Gastroesophageal sphincter (tissue), 4 donors: ENCODE measurements at places on chromosomes 11 and 22. TPM values are rescaled to one million over a fixed set of nuclear protein-coding genes. Genes with fewer than 3 reads are reported as not detected.

LRFN4 gene
- total RNA-seq: 17.5 TPM

DDTL gene
- 2.2 TPM for total RNA-seq

OR52H1 gene
- total RNA-seq: not detected

FXYD6 gene
- 73.5 TPM for total RNA-seq

HEPHL1 gene
- not detected for total RNA-seq

GRAP2 gene
- 0.67 TPM for total RNA-seq

CALCB gene
- total RNA-seq: not detected

MYOD1 gene
- not detected for total RNA-seq

HOATZ gene
- not detected for total RNA-seq

OTOG gene
- total RNA-seq: not detected

PTPRCAP gene
- total RNA-seq: 4.6 TPM

GATD1 gene
- 29.6 TPM for total RNA-seq

SCUBE1 gene
- total RNA-seq: 107 TPM

EI24 gene
- total RNA-seq: 62.2 TPM

RASL10A gene
- total RNA-seq: 0.72 TPM

PLXNB2 gene
- 93.2 TPM for total RNA-seq

GRCh38 chr11:86314636-86315035, 12.6 kb downstream of the HIKESHI start:
- ATAC-seq: no peak

- peak; percentile 1 for ATAC-seq
These were observed 3.4 kb upstream of the MCAM start for GRCh38 chr11:119320240-119320775.

GRCh38 chr11:116472651-116473050, 300.1 kb downstream of the BUD13 start:
- no peak for ATAC-seq

- no peak for ATAC-seq
These were observed 25.6 kb downstream of the RPL3 start for GRCh38 chr22:39293766-39294368.

GRCh38 chr11:109426442-109427240, 4.7 kb downstream of the C11orf87 start:
- no peak for ATAC-seq

DNA sequence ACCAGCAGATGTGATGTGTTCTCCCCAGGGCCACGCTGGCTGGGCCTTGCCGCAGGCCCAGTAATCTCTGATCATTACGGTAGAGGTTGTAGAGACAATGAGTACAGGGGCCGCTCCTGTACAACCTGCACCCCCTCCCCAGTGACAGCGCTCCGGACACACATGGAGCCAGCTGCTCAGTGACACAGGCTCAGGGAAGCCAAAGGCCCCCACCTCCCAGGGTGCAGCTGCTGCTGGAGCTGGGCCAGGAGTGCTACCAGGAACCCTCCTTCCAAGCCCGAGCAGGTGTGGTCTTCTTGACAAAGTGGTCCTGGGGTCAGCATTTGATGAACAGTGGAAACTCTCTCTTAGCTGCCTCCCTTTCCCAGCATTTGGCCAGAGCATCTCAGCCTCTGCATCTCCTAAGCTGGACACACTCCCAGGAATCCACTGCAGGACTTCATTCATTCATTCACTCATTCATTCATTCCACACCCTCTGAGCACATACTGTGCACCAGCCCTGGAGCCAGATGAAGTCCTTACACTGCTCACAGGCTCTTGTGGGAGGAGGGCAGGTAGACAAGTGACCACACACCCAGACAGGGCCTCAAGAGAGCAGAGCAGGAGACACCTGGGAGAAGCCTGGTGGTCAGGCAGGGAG, 49.6 kb upstream of the MPEG1 start:
- ATAC-seq: no peak

- no peak for ATAC-seq
These were observed 9.6 kb upstream of the CBLIF start for GRCh38 chr11:59854871-59855270.

- ATAC-seq: no peak
These were observed 3.4 kb downstream of the HRAS start for GRCh38 chr11:531919-532526.

GRCh38 chr22:46087816-46088277, 62.5 kb upstream of the PPARA start:
- ATAC-seq: peak; percentile 77

DNA sequence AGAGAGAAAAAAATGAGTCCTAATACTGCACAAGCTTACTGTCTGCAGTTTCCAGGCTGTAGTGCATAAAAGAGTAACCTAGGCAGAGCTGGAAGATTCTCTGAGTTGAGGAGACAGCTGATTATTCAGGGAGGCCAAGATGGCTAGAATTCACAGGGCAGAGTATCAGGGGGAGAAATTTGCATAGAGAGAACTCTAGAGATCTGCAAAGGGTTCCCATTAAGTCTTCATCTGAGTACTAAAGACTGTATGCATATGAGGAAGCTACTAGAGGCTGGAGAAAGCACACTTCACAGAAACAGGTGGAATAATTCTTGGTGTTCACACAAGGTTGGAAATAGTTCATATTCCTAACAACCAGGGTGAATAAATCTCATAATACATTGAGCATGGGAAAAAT, 66.6 kb upstream of the RRAS2 start:
- no peak for ATAC-seq

- no peak for ATAC-seq
These were observed 3.3 kb downstream of the RIC8A start for GRCh38 chr11:210803-211180.

DNA sequence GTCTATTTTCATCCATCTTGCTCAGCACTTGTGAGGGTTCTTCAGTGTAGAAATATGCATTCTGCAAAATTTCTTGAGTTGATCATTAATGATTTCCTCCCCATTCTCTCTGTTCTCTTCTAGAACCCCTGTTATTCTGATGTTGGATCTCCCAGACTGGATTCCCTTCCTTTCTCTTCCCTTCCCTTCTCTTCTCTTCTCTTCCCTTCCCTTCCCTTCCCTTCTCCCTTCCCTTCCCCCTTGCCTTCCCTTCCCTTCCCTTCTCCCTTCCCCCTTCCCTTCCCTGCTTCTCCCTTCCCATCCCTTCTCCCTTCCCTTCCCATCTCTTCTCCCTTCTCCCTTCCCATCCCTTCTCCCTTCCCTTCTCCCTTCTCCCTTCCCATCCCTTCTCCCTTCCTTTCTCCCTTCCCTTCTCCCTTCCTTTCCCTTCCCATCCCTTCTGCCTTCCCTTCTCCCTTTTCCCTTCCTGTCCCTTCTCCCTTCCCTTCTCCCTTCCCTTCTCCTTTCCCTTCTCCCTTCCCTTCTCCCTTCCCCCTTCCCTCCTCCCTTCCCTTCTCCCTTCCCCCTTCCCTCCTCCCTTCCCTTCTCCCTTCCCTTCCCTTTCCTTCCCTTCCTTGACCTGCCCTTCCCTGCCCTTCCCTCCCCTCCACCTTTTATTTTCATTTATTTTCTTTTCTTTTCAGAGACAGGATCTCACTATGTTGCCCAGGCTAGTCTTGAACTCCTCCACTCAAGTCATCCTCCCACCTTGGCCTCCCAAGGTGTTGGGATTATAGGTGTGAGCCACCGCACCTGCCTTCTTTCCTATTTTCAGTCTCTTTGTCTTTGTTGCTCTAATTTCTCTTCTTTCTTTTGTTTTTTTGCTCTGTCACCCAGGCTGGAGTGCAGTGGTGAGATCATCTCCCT, 24.9 kb upstream of the RBFOX2 start:
- ATAC-seq: no peak

DNA sequence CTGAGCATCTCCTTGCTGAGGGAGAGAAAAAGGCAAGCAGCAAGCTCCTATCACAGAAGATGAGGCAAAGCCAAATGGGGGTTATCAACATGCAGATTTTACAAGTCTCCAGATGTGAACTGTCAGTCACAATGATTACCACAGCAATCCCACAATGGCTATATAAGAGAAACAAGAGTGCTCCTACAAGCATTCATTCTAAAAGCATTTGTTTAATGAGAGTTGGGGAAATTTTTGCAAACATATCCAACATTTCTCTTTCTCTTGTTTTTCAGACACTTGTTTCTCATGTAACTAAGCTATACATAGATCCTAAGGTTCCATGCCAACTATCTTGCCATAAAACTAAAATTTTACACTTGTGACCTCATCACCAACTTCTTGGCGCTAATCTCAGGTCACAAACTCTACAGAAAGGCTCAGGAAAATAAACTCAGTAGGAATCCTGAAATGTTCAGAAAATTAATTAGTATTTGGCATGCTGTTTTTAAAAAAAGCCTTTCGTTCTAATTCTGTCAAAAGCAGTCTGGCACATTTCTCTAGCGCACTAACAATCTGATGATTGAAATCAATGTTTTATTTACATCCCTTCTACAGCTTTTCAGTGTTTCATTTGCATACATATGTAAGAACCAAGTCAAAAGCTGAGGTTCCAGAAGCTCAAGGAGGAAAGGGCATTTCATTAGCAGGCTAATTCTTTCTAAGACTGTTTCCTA, 199.5 kb downstream of the TTC28 start:
- no peak for ATAC-seq

GRCh38 chr11:17798716-17799115, 64.1 kb downstream of the KCNC1 start:
- ATAC-seq: no peak

- ATAC-seq: peak; percentile 84
These were observed 1.2 kb downstream of the ARHGEF17 start for GRCh38 chr11:73308961-73309919.

DNA sequence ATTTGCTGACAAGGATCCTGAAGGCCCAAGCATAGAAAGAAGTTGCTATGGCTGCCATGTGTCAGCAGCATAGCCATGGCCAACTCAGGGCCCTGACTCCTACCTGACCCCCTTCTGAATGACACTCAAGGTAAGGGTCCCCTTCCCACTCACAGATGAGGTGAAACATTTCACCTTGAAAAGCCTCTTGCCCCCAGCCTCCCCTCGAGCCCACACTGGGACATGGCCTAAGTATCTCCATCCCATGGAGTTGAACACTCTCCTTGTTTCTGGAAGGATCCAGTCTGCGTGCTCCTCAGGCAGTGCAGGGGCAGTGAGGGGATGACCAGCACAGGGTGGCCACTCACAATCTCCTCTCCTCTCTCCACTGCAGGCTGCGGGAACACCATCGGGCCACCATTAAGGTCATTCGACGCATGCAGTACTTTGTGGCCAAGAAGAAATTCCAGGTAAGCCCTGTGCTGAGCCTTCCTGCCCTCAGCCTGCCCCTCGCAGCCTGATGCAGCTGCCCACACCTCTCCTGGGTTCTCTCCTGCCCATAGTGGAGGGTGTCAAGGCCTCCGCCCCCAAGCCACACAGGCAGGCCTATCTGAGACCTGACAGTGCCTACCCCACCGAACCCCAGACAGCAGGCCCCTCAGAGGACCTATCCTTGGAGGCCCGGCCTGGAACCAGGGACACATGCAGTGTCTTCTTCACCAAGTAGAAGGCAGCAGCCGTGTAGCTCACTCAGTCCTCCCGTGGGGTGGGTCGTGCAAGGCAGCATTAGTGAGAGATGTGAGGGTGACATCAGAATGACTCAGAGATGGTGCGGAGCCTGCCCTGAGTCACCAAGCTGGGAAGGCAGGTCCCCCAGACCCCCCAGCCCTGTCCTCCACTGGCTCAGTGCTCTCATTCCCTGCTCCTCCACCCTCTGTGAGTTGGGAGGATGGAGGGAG, 68.9 kb upstream of the KCNQ1OT1 start:
- ATAC-seq: no peak

GRCh38 chr11:1541474-1542204, 30.4 kb downstream of the DUSP8 start:
- ATAC-seq: no peak

DNA sequence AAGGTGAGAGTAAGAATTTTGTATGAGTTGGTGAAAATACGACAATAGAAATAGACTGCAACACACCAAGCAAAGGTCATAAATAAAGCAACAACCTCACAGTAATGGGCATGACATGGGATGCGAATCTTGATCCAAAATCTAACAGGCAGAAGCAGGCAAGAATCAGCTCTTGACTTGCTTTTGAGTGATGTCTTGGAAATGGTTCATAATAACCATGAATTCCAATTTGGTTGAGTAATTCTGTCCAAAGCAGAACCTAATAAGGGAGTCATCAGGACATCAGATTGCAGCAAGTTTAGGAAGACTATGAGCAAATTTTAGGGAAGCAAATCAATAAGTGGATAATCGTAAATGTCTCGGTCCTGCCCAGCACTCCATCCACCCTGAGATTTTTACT, 224.0 kb upstream of the ISX start:
- ATAC-seq: no peak

- ATAC-seq: no peak
These were observed 907 bp upstream of the PHLDA2 start for GRCh38 chr11:2929950-2930703.

- no peak for ATAC-seq
These were observed 22.4 kb downstream of the POU2AF1 start for GRCh38 chr11:111356660-111357048.

GRCh38 chr22:23591201-23591791, 11.2 kb upstream of the IGLL1 start:
- ATAC-seq: no peak

GRCh38 chr11:69683764-69684333, 8.7 kb upstream of the LTO1 start:
- ATAC-seq: no peak

DNA sequence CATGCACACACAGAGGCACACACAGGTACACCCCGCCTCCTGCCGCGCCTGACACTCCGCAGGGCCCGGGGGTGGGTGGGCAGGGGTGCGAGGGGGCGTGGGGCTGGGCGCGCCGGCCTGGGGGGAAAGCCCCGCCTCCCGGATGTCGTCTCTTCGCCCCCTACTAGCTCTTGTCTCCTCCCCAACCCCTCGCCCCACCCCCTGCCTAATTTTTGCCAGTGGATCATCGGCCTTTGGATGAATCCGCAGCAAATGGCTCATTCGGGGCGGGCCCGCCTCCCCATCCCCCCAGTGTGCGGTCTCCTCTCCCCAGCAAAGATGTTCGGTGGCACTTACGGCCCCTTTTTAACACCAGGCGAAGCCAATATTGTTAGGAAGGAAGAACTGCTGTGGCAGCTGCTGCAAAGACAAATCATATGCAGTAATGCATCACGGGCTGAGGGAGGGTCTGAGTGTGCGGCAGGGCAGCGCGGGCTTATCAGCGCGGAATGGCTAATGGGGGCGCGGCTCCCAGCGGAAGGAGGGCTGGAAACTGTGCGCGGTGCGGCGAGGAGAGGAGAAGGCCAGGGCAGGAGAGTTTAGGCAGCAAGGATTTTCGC, 13.4 kb upstream of the NECTIN1 start:
- no peak for ATAC-seq

DNA sequence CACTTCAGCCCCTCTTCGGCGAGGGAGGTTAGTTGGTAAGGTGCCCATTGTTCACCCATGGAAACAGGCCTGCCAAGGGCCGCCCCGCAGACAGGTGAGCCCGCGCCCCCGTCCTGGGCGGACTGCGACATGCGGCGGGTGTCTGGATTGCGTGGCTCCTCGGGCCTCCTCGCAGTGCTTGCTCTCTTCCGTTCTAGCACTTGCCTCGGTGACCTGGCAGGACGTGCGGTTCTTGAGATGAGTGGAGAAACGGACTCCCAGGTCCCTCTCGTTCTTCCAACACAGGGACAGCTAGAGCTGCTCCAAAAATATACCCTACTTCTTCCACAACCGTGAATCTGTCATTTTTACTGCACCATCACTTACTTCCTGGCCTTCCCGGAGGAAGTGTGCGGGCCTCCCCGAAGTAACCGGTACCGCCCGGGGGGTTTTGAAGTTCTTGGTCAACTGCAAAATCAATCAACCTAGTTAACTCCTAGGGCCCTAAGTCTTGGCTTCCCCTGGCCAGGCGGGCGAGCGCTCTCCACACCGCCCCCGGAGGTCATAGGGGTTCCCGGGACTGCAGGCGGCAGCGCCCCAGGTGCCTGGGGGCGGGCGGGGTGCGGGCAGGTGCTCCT, 745 bp upstream of the ZBTB44 start:
- no peak for ATAC-seq
